ENCODE measurements at places on chromosomes 11 and 22. TPM values are rescaled to one million over a fixed set of nuclear protein-coding genes. Genes with fewer than 3 reads are reported as not detected.

OR5D13 gene
- not detected for total RNA-seq

KRTAP5-10 gene
- not detected for total RNA-seq

ZBTB16 gene
- total RNA-seq = 4.6 TPM

GNG3 gene
- not detected for total RNA-seq

RAB3IL1 gene
- total RNA-seq = 0.09 TPM

DNA sequence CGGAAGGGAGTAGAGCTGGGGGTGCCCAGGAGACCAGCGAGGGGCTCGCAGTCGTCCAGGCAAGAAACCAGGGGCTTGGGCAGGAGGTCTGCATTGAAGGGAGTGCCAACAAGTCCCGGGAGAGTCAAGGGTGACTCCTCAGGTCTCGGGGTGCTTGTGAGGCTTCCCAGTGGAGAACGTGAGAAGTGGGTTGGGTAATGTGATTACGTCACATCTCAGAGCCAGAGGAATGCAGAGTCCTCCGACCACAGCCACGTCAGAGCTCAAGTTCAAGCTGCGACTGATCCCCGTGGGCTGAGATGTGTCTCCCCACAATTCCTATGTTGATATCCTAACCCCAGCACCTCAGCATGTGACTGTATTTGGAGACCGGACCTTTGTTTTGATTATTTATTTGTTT is 89.7 kb upstream of the SHANK2 start:
- DNase-seq = no peak

GRCh38 chr11:92595052-92595451 is 370.4 kb downstream of the FAT3 start:
- no peak for DNase-seq

DNA sequence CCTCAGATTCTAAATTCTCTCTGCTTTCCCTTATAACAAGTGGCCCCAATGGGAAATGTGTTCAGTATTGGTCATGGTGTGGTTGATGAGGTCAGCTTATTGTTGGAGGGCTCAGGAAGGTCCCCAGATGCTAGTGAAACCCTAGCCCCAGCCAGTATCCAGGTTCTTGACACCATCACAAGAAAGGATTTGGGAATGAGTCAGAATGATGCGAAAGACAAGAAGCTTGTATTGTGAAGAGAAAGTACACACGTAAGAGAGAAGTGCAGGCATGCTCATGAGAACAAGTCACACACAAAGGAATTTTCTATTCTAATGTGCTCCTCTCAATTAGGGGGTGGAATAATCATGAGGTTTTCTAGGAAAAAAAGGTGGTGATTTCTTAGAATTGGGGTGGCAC is 34.9 kb upstream of the TRPC6 start:
- DNase-seq = no peak

DNA sequence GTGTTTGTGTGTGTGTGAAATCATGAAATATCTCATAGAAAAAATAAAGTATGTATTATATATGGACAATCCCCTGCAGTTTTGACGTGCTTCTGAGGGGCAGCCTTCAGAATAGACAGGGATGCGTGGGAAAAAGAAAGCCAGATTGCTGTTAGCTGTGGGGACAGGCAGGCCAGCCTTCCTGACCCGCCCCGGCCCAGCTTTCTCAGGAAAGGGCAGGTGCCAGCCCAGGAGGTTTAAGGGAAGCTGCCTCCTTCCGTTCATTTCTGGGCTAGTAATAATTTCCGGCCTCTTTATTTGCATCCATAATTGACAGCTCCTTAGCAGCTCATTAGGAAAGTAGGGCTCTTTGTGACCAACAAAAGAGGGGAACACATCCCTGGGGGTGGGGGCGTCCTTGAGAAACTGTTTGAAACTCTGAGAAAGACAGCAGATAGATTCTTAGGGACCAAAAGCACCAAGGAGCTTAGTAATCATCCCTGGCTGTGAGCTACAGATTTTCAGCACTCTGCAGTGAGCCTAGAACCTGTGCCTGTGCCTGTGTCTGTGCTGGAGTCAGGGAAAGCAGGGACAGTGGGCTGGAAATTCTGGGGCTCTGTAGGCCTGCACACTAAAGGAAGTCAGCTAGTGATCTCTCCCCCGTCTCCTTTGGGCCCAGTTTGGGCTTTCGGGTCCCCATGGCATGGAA is 632.9 kb upstream of the CADM1 start:
- DNase-seq = no peak

DNA sequence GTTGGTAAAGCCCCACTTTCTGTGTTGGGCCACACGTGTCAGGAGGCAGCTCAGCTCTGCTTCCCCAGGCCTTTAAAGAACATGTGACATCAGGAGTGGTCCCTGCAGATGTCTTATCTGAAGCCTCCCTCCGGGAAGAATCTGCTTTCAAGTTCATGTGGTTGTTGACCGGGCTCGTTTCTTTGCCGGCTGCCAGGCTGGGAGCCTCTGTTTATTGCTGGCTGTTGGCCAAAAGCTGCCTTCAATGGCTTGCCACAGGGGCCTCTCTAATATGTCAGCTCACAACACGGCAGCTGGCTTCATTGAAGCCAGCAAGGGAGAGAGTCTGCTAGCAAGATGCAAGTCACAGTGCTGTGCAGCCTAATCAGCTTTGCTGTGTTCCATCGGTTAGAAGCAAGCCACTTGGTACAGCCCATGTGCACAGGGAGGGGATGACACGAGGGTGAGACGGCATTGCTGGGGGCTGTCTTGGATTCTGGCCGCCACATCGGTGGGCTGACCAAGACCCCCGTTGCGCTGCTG is 14.6 kb downstream of the MRGPRF start:
- DNase-seq = no peak

DNA sequence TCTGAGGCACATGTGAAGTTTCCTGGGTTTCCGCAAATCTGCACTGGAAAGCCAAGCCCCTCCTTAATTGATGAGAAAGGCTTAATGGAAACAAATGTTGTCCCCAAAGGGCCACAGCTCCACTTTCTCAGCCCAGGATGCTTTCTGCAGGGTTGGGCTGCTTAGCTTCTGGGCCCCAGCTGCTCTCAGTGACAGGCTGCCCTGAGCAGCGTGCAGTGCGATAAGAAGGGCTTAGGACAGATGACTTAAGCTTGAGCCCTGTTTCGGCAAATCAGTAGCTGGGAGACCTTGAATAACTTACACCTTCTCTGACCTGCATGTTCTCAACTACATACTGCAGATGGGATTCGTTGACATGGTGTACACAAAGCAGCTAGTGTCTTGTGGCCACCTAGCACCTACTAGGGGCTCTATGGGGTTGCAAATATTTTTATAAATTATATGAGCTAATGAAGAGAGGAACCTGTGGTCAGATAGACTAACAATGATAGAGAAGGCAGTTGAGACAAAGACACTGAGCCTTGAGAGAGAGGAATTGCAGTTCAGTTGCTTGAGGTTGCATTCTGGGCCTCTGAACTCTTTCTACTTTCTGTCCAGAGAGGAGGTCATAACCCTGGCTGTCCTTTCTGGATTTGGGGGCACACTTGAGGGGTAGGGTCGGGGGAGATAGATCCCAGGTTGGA is 11.5 kb downstream of the STX3 start:
- DNase-seq = no peak

DNA sequence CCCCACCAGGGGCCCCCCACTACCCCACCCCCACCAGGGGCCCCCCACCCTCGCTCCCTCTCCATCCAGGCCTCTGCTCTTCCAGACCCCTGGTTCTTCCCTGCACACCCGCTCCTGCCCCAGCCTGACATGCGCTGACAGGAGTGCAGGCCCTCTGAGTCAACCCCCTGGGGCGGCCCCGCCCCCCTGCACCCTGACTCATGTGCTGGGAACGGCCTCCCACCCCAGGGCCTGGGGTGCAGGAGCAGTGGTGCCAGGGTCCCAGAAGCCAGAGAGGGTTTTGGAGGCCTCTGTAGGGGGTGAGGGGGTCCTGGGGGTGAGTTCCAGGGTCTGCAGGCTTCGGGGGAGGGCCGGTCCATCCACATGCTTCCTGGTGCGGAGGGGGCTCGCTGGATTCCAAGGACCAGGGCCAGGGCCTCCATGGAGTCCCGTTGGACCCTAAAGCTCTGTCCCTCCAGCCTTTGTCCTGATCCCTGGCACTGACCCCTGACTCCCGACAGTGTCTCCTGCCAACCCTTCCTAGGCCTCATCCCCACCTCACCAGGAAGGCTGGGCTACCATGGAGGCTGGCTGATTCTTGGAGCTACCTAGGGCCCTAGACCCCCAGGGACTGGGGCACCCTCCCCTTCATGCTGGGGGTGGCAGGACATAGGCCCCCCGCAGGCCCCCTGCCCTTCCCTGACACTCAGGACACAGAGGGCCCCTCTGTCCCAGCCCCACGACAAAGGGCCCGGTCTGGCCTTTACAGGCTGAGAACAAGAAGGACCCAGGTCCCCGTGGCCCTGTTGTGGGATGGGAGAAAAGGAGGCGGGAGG is 583 bp upstream of the PKP3 start:
- peak; percentile 68 for DNase-seq

- DNase-seq = no peak
These were observed 30.3 kb upstream of the PRDM10 start for GRCh38 chr11:130032931-130033330.

DNA sequence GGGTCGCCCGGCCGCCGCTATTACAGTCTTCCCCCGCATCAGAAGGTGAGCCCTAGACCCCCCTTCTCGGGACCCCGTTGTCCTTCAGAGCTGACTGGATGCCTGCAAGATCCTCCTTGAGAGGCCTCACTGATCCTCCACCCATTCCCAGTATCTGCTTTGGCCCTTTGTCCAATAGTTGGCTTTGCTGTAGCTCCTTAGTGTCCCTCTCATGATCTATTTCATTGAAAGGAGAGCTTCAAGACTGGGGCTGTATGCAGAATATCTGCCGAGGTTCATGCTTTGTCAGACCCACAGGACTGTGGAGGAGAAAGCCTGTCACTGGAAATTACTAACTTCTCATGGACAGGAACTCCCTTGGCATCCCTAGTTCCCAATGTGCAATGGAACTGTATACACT is 499 bp downstream of the DLAT start:
- DNase-seq = no peak

- no peak for DNase-seq
These were observed 1492.1 kb downstream of the BRD1 start for GRCh38 chr22:48335442-48336139.

GRCh38 chr11:76206327-76207081 is at the start of gene WNT11:
TSS of gene WNT11 (minus strand) at chr11:76206502. CDS start at chr11:76206407, 95 bp downstream.
- peak; percentile 53 for DNase-seq

DNA sequence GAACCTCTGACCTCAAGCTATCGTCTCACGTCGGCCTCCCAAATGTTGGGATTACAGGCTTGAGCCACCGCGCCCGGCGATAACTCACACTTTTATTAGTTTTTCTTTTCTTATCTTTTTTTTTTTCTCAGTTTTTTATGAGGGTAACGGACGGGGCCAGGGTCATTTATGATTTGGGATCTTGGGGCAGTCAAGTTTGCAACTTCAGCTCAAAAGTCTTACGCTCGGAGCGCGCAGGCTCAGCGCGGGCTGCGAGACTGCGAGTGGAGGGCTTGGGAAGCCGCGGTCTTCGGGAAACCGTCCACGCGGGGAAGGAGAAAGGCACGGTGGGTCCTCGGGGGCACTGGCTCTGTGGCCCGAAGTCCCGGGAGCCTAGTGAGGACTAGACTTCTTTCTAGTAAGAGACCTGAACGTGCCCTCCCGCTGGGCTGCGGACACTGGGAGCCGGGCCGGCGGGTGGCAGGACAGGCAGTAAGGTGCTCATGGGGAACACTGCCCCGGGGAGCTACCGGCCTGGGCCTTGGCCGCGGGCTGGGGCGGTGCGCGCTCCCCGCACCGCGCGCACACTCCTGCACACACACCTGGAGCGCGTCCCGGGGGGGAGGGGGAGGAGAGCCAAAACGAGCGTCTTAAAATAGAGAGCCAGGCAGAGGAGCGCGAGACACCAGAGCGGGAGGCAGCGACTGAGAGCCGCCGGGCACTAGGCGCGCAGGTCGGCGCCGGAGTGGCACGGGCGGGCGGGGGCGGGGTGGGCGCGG is 476 bp upstream of the BARX2 start:
- DNase-seq = peak; percentile 61

DNA sequence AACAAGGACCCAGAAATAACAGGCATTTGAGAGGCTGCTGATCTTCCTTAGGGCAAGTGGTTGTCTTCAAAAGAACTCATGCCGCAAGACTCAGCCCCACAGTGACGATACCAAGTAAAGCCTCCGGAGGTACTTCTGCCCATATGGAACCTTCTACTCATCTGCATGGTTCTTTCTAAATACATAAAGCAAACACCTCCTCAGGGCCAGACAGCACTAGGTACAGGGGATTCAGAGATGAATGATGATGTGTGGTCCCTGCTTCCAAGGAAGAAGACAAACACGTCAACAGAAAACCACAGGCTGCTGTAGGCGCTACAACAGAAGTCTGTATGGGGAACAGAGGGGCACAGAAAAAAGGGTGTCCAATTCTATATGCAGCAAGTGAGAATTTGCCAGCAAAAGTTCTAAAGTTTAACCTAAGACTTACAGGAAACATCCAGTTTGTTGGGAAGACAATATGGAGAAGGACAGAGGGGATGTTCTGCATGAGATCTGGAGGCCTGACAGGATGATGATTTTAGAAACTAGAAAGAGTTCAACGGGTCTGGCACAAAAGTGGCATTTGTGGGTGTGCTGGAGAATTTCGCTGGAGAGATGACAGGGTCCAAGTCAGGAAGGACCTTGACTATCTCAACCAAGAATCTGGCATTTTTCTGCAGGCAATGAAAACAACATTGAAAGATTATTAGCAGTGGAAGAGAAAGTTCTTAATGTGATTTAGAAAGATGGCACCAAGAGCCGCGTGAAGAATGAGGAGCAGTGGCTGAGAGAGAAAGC is 23.7 kb downstream of the JAML start:
- peak; percentile 72 for DNase-seq

- no peak for DNase-seq
These were observed 101.7 kb downstream of the SNX19 start for GRCh38 chr11:130814440-130815096.

GRCh38 chr11:115129473-115130289 is 374.5 kb downstream of the CADM1 start:
- DNase-seq = no peak
